Keratinocyte (primary cell): ENCODE measurements at places on chromosomes 3 and 15. TPM values are rescaled to one million over a fixed set of nuclear protein-coding genes. Genes with fewer than 3 reads are reported as not detected.

Gene TIGIT
- not detected in 3 replicates for polyA plus RNA-seq

Gene SLC28A2
- not detected in 3 replicates for polyA plus RNA-seq

Gene ANKUB1
- 0.45 to 0.77 TPM (median 0.66 TPM) in 3 replicates for polyA plus RNA-seq

Gene CLDN16
- 0.52 to 2.6 TPM (median 0.88 TPM) in 3 replicates for polyA plus RNA-seq

Gene CEMIP
- polyA plus RNA-seq, result 1.5 to 2.3 TPM (median 2.2 TPM) in 3 replicates

Gene CGGBP1
- 25.2 to 43.3 TPM (median 43.0 TPM) in 3 replicates for polyA plus RNA-seq

Gene GPR160
- 0.12 to 0.29 TPM (median 0.22 TPM) in 3 replicates for polyA plus RNA-seq

Gene RBM15B
- polyA plus RNA-seq, result 10.1 to 17.4 TPM (median 10.2 TPM) in 3 replicates

Gene CEP152
- 0.92 to 4.0 TPM (median 1.5 TPM) in 3 replicates for polyA plus RNA-seq

Gene LRTM1
- polyA plus RNA-seq, result not detected in 3 replicates

Gene RMDN3
- polyA plus RNA-seq, result 22.2 to 23.0 TPM (median 22.2 TPM) in 3 replicates

Gene CD200R1
- polyA plus RNA-seq, result 0.97 to 1.9 TPM (median 1.6 TPM) in 3 replicates

Gene MME
- polyA plus RNA-seq, result 1.1 to 10.8 TPM (median 2.0 TPM) in 3 replicates

Gene TFDP2
- 17.0 to 57.4 TPM (median 40.6 TPM) in 3 replicates for polyA plus RNA-seq

Gene DUOXA2
- polyA plus RNA-seq, result not detected in 3 replicates

Gene SCAMP5
- 1.9 to 3.0 TPM (median 2.9 TPM) in 3 replicates for polyA plus RNA-seq

Gene LRIG1
- 6.8 to 18.5 TPM (median 17.2 TPM) in 3 replicates for polyA plus RNA-seq

Gene TLR9
- polyA plus RNA-seq, result not detected in 3 replicates

Gene ALS2CL
- 35.0 to 76.9 TPM (median 40.9 TPM) in 3 replicates for polyA plus RNA-seq

Gene SEMA6D
- polyA plus RNA-seq, result 0.41 to 0.82 TPM (median 0.67 TPM) in 3 replicates

Gene MCF2L2
- 0.04 to 0.26 TPM (median 0.05 TPM) in 3 replicates for polyA plus RNA-seq

Gene GOLGA8J
- polyA plus RNA-seq, result 0.04 TPM in 1 of 3 replicates, not detected in the others

Gene GAP43
- not detected in 3 replicates for polyA plus RNA-seq

Gene P2RY14
- polyA plus RNA-seq, result not detected in 3 replicates

Gene FBXW12
- not detected in 3 replicates for polyA plus RNA-seq

Gene SKIC8
- polyA plus RNA-seq, result 84.5 to 101 TPM (median 86.5 TPM) in 3 replicates

Gene PLSCR2
- polyA plus RNA-seq, result not detected in 3 replicates

Gene LYZL4
- not detected in 3 replicates for polyA plus RNA-seq

Gene GUCA1C
- 0.15 to 0.26 TPM (median 0.26 TPM) in 3 replicates for polyA plus RNA-seq

Gene SLC2A2
- polyA plus RNA-seq, result not detected in 3 replicates

Gene FAM81A
- 0.50 to 0.84 TPM (median 0.58 TPM) in 3 replicates for polyA plus RNA-seq

Gene ASTE1
- polyA plus RNA-seq, result 4.3 to 5.2 TPM (median 4.6 TPM) in 3 replicates

Gene SPINT1
- 30.1 to 146 TPM (median 40.9 TPM) in 3 replicates for polyA plus RNA-seq

Gene SPRED1
- 5.7 to 11.6 TPM (median 11.5 TPM) in 3 replicates for polyA plus RNA-seq

Gene AADACL2
- polyA plus RNA-seq, result 0.30 to 0.38 TPM in 2 of 3 replicates, not detected in the other

Gene KIF15
- 0.53 to 2.8 TPM (median 2.1 TPM) in 3 replicates for polyA plus RNA-seq

Gene AMOTL2
- 39.8 to 57.2 TPM (median 45.6 TPM) in 3 replicates for polyA plus RNA-seq

Gene KLHL40
- not detected in 3 replicates for polyA plus RNA-seq

Gene ETV5
- polyA plus RNA-seq, result 13.8 to 49.7 TPM (median 28.7 TPM) in 3 replicates

Gene CORO2B
- 0.13 to 0.32 TPM (median 0.18 TPM) in 3 replicates for polyA plus RNA-seq

Gene GNAI2
- polyA plus RNA-seq, result 268 to 419 TPM (median 341 TPM) in 3 replicates

Gene RAP2B
- 17.0 to 20.1 TPM (median 19.7 TPM) in 3 replicates for polyA plus RNA-seq

Gene AHSG
- polyA plus RNA-seq, result 0.42 to 0.73 TPM (median 0.59 TPM) in 3 replicates

Gene MESP2
- polyA plus RNA-seq, result 0.16 to 0.39 TPM (median 0.22 TPM) in 3 replicates

Gene GATM
- polyA plus RNA-seq, result 0.53 to 1.2 TPM (median 0.60 TPM) in 3 replicates

Gene SLC38A3
- not detected in 3 replicates for polyA plus RNA-seq

Gene CACNA1D
- polyA plus RNA-seq, result 0.06 to 0.20 TPM in 2 of 3 replicates, not detected in the other

Gene STRA6
- 0.09 TPM in 1 of 3 replicates, not detected in the others for polyA plus RNA-seq

Gene FILIP1L
- 14.7 to 27.4 TPM (median 20.6 TPM) in 3 replicates for polyA plus RNA-seq

Gene HYAL1
- polyA plus RNA-seq, result 13.9 to 24.5 TPM (median 15.3 TPM) in 3 replicates

Gene MED12L
- 0.04 to 0.36 TPM (median 0.04 TPM) in 3 replicates for polyA plus RNA-seq

Gene CHRM5
- 0.01 to 0.02 TPM in 2 of 3 replicates, not detected in the other for polyA plus RNA-seq

Gene DNAJA4
- polyA plus RNA-seq, result 4.1 to 5.7 TPM (median 4.6 TPM) in 3 replicates

Gene WDR93
- 0.05 to 0.08 TPM in 2 of 3 replicates, not detected in the other for polyA plus RNA-seq

Gene REC114
- not detected in 3 replicates for polyA plus RNA-seq

Gene GOLGA8G
- polyA plus RNA-seq, result not detected in 3 replicates
